Stimulated activated effector memory CD8-positive, alpha-beta T cell treated with anti-CD3 and anti-CD28 coated beads, Interleukin-12 subunit alpha, Interleukin-12 subunit beta, amount 100 ng/mL, for 72 hours (primary cell): ENCODE measurements at places on chromosomes 7 and 10.

GRCh38 chr10:109696981-109697775 is 226.1 kb downstream of the XPNPEP1 start:
- no peak for DNase-seq

GRCh38 chr10:34796133-34796532 is 19.0 kb downstream of the PARD3 start:
- no peak for DNase-seq

DNA sequence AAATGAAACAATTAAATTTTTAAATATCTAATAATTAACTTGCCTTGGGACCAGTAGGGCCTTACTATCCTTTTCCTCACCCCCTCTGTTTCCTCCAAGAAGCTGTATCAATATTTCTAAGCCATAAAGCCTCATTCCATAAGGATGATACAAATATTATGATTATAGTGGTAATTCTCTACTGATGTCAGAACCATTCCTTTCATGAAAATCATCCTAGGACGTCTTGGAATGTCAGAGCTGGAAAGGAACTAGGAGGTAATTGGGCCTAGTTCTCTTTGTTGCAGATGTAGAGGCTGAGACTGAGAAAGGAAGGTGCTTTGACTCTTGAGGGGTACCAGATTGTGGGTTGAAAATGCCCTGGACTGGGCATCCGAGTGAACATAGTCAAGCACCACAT is 766.7 kb upstream of the GHITM start:
- DNase-seq: no peak

DNA sequence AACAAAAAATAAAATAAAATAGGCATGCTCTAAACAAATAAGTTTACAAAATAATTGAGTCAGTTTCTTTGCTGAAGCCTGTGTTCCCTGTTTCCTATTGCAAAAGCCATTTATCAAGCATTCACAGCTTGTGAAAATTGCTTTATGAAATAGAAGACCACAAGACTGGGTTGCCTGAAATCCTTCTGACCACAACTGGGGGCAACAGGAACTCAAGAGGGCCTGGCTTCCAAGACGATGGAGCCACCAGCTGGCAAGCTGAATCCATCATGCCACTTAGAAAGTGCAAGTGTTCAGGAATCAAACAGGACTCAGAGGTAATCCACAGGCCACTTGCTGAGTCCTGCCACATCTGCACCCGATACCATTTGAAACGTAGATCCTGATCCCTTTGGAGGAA is 752 bp upstream of the ABCA13 start:
- DNase-seq: no peak

DNA sequence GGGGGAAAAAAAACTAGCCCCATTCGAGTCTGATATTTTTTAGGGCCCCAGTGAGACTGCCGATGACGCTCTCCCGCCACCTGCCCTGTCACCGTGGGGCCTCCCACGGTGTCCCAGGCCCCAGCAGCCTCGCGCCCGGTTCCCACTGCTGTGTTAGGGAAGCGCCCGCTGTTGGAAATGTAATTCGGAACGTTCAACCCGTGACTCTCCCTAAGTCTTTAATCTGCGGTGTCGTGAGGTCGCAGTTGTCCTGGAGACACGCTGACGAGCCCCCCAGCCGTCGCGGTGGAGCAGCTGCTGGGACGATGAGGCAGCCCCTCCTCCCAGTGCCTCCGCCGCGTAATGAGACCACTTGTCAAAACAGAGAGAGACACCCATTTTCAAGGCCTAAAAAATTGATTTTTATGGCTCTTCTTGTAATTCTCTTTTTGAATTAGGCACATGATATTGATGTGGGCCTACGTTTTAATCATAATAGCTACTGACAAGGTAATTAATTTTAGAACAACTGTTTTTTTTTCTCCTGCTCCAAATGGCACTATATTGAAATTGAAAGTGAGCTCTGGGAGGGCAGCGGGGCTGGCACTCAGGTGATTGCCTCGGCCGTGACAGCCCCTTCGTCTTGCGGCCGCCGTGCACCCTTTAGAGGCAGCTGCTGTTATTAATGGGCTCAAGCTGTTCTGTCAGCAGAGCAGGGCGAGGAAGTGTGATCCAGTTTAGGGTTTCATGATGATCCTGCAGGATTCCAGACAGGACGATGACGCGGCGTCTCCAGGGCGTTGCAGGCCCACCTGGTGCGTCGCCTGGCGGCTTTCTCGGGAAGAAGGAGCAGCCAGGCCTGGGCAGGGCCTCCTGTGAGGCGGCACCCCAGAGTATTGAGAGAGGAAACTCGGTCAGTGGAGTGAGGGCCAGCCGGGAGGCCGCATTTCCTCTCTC is 63.3 kb downstream of the NKX6-2 start:
- no peak for DNase-seq

- DNase-seq: no peak
These were observed 161.7 kb upstream of the MKI67 start for GRCh38 chr10:128287921-128288320.

GRCh38 chr10:119415536-119416503 is 126.7 kb downstream of the RGS10 start:
- DNase-seq: no peak

- no peak for DNase-seq
These were observed 457.6 kb downstream of the SEMA3D start for GRCh38 chr7:84729284-84729683.

DNA sequence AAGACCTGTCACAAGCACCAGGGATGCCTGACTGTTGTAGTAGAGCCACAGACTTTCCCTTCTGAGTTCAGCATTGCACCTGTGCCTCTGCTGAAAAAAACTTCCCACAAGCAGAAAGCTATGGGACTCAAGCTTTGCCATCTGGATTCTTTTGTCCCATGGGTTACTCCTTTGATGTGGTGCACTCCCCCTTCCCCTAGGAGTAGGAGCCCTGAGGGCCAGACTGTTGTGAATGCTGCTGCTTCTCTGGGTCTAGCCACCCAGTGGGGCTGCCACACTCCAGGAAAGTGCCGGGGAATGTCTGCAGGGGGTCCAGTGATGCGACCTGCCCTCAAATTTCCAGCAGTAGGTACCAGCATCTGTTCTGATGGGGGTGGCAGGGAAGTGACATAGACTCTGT is 11.7 kb downstream of the CASP7 start:
- DNase-seq: no peak

DNA sequence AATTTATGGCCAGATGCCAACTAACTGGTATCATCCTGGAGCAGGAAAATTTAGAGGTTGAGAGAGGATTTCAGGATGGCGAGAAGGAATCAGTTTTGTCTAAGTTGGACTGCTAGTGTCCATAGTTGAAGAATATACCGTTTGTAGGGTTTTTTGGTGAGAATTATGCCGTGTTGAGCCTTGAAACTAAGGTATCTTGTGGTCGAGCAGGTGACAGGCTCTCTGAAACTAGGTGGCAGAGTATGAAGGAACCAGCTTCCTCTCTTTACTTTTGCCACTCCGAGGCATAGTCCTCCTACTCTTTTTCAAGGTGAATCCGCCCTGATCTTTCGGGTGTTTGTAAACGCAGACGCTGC is 9.7 kb downstream of the MDFIC start:
- DNase-seq: no peak

DNA sequence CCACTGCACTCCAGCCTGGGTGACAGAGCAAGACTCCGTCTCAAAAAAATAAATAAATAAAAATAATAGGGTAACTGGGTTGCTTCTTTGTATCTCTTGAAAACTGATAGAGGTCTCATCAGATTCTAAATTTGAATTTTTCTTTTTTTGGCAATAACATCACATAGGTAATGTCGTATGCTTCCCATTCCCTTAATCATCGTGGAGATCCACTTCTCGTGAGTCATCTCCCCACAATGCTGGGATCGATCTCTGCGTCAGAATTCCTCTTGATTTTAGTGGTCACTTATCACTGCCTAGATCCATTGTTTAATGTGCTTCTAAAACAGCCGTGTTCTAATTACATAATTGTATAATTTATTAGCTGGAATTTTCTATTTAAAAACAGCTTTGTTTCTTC is 70.5 kb upstream of the DNAJB6 start:
- no peak for DNase-seq

DNA sequence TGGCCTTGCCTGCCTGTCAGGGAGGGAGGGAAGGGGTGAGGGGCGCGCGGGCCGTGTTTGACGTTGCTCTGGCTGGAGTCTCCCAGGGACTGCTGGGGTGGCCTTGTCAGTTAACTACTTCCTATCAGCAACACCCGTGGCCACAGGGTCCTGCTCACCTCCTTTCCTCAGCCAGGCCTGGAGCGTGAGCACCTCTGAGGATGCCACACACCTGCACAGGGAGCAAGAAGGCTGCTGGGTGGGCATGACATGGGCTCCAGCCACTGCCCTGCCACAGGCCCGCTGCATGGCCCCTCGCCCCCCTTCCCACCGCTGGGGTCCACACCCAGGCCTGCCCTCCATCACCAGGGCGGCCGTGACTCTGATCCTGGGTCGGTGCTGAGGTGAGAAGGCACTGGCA is 212.4 kb downstream of the ELFN1 start:
- no peak for DNase-seq
